ENCODE measurements at places on chromosomes 7 and 10.
A peak's percentile ranks its signal among the peaks of the same experiment; 100 is the strongest.

DNA sequence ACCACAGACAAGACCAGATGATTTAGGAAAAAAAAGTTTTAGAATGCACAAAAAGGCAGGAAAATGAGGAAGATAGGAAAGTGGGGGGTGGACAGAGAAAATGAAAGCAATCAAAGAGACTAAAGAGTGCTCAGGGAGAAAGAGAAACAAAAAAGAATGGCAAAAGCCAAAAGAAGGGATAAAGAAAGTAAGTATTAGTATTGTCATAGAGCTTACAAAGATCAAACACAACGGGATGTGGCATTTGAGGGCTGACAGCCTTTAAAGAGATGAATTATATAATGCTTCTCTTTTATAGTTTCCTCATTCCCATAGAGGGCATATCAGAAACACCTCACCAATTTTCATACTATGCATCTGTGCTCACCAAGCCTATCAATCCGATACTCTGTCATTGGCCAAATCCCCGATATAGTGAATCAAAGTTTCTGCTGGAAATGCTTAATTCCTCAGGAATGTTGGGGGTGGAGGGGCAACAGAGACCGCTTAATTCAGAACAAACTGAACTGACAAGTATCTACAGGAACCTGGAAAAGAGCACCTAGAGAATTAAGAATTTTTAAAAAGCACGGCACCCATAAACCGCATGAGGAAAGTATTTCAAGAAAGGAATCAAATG is 2.7 kb downstream of the COG5 start:
- DNase-seq: no peak

DNA sequence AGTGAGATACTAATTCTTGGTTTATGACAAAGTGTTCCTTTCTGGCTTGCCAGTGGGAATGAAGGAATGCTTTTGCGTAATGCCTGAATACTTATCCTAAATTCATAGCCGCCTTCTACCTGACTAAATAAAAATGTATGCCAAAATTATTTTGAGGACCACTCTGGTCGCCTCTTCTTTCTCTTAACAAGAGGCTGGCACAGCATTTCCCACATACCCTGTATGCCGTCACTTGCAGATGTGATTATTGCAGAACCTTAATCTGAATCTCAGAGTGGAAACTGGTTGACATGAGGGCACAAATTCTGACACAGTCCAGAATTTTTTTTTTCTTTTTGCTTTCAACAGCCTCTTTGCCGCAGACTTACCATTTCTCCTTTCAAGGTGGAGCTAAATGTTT is 124.6 kb upstream of the GLCCI1 start:
- DNase-seq: no peak

DNA sequence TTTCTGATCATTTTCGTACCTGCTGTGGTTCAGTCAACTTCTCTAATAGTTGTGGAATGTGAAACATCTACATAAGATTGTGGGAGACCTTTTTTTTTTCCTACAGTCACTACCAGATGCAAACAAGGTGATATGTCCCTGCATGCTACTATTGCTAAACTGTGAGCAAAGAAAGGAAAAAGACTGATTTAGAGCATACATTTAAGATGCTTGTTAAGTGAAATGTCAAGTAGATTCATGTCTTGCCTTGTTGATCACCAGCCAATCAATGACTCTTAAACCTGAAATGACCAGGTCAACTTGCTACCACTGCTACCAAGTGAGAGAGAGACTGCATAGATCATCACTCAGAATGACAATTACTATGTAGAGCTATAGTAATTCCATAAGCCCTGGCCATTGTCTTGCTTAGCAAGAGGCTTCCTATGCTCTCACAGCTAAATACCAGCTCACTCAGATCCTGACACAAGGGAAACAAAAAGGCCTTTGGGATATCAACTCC is 84.3 kb upstream of the SKAP2 start:
- DNase-seq: no peak

DNA sequence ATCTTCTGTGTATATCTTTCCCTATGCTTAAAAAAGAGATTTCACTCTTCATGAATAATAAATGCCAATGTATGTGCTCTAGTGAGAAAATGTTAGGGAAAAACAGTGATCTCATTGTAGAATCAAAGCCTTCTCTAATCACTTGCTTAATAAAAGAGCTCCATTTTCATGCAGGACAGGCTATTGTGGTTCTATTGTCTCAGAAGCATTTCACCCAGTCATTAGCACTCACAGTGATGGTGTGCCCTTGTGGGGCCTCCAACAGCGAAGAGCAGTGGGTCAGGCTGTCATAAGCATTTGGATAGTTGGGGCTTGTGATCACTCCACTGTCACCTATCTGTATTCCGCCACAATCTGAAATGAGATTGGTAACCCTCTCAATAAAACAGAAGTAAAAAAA is 83.9 kb upstream of the RSU1 start:
- no peak for DNase-seq

DNA sequence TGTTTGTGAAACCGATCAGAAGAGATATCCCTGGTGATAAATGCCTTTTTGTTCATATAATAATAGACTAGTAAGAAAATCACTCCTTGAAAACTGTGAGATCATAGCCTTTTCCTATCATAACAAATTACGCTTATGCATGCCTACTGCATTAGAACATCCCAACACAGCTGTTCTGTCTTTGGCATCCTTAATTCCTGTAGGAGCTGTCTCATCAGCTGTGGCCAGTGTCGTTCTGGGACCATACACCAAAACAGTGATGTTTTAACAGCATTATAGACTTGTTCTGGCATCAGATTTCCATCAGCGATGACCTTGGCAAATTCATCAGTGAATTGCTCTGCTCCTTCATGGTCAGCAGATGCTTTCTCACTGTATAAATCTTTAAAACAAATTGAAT is 423.6 kb upstream of the LRGUK start:
- DNase-seq: no peak

GRCh38 chr10:14312014-14312413 is 18.7 kb downstream of the FRMD4A start:
- peak; percentile 74 for DNase-seq

GRCh38 chr10:62766386-62766785 is 38.1 kb upstream of the ADO start:
- no peak for DNase-seq

DNA sequence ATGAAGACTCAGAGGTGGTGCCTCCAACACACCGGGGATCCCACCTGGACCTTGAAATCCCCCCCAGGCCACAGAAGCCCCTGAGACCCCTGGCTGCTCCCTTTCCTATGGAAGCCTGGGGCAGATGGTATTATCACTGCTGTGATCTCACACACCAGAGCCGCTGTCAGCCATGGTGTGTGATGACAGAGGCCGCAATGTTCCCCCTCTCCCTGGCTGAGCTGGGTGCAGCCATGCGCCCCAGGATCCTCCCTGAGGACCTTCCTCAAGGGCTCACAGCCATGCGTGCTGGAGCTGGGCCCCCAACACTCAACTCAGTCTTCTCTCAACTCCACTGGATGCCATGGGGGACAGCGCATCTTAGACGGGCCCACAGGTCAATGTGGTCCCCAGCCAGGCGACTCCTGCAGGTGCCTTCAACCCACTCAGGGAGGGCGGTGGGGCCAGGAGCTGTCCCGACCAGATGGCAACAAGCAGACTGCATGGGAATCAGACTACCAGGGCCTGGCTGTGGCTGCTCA is 44.9 kb downstream of the VIPR2 start:
- no peak for DNase-seq

- DNase-seq: no peak
These were observed 284.4 kb upstream of the IGFBP3 start for GRCh38 chr7:46205478-46205877.

DNA sequence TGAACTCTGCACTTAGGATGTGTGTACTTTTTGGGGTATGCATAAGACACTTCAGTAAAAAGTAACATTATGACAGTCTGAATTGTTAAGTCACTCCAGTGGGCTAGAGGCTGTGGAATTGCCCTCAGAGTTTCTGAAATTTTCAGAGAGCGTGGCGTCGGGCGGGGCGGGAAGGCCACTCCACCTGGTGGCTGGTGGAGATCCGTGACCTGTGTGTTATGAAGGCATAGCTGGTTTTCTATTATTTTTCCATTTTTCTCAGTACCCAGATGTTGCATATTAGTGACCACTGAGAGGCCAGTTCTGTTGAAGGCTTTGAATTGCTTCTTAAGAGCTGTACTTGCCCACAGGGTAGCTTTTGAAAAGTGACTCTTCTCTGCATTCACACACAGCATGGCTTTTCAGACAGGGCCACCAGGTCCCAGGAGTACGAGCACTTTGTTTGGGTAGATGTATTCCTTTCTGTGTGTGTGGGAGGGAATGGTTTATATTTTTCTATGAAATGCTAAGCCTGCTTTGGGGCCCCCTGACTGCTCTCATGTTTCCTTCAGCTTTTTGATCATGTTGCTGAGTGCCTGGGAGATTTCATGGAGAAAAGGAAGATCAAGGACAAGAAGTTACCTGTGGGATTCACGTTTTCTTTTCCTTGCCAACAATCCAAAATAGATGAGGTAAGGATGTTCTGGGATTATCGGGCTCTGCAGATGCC is 52.3 kb downstream of the TACR2 start:
- DNase-seq: no peak

DNA sequence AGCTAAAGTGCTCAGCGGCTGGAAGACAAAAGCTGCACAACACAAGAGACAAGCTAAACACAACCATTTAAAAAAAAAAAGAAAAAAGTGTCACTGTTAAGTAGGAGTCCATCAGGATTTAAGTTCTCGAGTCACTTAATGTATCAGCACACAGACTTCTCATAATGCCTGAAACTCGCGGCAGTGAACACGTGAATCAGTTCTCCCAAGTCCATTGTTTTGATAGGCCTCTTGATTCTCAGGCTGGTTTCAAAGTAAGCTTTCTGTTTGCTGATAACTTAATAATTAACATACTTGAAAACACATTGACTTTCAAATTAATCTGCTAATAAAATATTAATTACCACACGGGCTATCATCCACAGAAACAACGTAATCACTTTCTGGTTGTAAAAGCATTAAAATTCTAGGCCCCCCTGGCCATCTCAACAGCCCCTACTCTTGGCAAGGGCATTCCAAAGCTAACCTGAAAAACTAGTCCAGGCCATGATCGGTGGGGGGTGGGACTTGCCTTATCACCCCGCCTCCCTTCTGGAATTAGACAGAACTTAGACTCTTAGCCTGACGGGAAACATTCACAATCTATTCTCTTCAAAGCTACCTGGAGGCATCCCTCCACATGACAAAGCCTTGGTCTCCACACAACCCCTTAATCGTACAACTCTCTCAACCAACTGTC is 129.0 kb downstream of the DIP2C start:
- no peak for DNase-seq

- no peak for DNase-seq
These were observed 61.8 kb downstream of the NEBL start for GRCh38 chr10:20835335-20835734.

GRCh38 chr10:83541046-83541445 is 598.3 kb upstream of the GHITM start:
- DNase-seq: no peak

- no peak for DNase-seq
These were observed 48.6 kb upstream of the DLG5 start for GRCh38 chr10:77975086-77975666.

DNA sequence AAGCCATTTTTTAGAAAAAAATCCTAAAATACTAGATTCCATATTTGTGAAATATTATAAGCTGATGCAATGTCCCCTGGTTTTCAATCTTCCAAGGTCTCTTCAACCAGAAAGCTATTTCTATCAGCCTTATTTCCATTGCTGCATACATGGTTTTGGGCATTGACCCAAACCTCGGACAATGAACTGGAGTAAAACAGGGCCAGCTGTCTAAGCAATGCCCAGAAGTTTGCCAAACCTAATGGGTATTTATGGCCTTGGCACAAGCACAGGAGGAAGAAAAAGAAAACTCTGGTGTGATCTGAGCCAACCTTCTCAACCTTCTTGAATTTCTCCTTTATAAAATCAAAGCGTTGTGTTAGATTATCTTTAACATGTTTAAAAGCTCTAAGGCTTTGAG is 402.3 kb downstream of the DNAJB9 start:
- peak; percentile 43 for DNase-seq

DNA sequence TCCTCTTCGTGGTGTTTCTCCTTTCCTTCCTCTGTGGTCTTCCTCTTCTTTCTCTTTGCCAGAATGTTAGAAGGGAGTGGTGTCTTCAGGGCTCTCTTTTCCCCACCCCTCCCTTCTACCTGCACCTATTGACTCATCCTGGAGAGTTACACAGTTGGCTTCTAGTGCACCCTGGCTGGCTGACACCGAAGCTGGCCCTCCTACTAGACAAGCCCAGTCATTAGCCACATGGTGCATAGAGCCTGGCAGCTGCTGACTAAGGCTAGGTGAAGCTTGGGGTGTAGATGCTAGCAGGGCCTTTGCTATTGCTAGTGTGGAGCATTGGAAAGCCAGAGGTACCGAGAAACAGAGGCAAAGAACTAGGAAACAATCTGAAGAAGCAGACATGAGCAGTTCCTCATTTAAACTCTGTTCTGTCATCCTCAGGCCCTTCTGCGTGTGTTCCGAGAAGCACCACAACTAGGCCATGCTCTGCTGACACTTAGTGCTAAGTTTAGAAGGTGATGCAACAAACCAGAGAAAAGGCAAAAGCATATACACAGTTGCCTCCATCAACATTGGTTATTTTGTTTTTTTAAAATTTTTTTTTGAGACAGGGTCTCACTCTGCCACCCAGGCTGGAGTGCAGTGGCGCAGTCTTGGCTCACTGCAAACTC is 213.9 kb downstream of the BAMBI start:
- DNase-seq: no peak

GRCh38 chr7:3951316-3952055 is 650.4 kb downstream of the SDK1 start:
- DNase-seq: no peak

- no peak for DNase-seq
These were observed 170.6 kb upstream of the GRB10 start for GRCh38 chr7:50953303-50953702.

- no peak for DNase-seq
These were observed 28.0 kb downstream of the LMTK2 start for GRCh38 chr7:98134420-98135228.

- DNase-seq: no peak
These were observed 46.2 kb downstream of the NOC3L start for GRCh38 chr10:94316560-94316959.

DNA sequence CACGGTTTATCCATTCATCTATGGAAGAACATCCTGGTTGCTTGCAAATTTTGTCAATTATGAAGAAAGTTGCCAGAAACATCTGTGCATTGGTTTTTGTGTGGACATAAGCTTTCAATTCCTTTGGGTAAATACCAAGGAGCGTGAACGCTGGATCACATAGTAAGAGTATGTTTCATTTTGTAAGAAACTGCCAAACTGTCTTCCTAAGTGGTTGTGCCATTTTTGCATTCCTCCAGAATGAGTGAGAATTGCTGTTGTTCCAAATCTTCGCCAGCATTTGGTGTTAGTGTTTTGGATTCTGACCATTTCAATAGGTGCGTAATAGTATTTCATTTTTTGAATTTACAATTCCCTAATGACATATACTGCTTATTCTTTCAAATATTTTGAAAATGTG is 155.3 kb upstream of the FRMD4A start:
- no peak for DNase-seq

DNA sequence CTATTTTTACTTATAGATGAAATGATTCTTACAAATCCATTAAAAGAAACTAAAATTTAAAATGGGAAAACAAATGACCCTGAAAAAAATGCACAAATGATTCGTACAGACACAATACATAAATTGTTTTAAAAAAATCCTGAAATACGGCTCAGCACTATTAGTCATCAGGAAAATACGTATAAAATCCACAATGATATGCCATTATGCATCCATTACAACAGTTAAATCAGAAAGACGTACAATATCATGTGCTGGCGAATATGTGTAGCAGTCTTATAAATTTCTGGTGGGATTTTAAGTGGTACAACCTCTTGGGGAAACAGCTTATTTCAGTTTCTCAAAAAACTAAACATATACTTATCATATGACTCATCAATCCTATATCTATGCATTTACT is 600.1 kb upstream of the STEAP1 start:
- DNase-seq: no peak

GRCh38 chr10:64732372-64732957 is 1211.3 kb downstream of the REEP3 start:
- no peak for DNase-seq

Measured in NCI-H1105 treated with DMSO at 0.1 percent for 48 hours (cell line).